Tongue (tissue), 3 donors: ENCODE measurements at places on chromosomes 6 and 20. TPM values are rescaled to one million over a fixed set of nuclear protein-coding genes. Genes with fewer than 3 reads are reported as not detected.
A peak's percentile ranks its signal among the peaks of the same experiment; 100 is the strongest.

DNA sequence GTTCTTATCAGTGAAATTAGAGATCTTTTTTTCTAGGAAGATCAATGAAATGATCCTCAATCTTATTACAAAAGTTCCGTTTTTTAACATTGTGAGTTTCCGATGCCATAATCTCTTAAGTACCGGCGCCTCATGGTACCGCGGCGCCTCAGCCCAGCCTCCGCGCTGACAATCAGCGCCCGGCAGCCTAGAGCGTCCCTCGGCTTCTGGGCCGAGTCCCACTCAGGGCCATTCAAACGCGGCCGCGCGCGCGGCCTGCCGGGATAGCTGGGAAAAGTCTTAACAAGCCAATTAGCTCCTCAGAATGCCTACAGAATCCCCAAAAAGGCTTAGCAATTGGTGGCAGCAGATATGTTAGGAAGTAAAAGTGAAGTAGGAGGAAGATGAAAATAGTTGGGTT is 204.8 kb downstream of the ADGB start:
- DNase-seq = peak; percentile 16

- DNase-seq = no peak
Observed at GRCh38 chr6:29014729-29015608, 9.9 kb upstream of the ZNF311 start.

CFAP206 gene
- total RNA-seq = 2.1 TPM

RIPOR2 gene
- total RNA-seq = 21.3 TPM

- no peak for DNase-seq
Observed at GRCh38 chr6:144955859-144956258, 670.7 kb downstream of the UTRN start.

HLA-B gene
- 451 TPM for total RNA-seq

DNA sequence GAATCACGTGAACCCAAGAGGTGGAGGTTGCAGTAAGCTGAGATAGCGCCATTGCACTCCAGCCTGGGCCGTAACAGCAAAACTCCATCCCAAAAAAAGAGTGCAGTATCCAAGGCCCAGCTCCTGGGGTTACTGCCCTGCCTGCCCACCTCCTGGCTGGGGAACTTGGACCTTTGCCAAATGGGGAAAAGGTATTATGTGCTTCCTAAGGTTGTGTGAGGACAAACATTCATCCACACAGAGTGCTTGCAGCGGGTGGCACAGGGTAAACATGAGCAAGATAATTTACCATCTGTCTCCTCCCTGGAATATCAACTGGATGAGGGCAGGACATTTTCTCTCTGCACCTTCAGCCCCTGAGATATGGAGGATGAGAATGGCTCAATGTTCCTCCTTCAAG is 94.9 kb upstream of the POPDC3 start:
- no peak for DNase-seq

DNA sequence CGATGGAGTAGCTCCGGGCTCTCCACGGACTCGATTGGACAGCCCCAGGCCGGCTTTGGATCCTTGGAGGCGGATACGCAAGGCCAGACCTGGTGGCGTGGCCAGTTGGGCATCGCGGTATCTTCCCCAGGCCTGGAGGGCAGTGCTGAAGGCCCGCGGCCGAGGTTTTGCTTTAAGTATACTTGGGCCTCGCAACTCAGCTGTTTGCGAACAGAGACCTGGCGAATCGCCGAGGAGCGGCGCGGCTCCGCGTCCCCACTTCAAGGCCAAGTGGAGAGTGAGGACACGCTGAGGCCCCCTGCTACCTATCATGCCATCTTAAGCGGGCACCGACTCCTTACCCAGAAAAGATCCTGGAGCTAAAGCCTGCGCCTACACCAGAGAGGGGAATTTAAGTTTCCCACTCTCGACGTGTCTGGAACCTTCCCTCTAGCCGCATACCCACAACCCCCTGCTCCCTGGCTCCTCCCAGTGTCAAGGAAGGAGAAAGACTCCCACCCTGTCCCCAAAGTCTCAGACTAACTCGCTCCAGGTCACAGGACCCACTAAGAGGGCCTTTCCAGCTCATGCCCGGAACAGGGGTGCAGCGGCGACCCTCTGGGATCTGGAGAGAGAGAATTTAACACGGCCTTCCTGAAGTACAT is 4.1 kb downstream of the LINC00237 start:
- DNase-seq = no peak

RAET1G gene
- total RNA-seq = 1.1 TPM

GRCh38 chr20:42576167-42576566 is 613.5 kb downstream of the PTPRT start:
- DNase-seq = peak; percentile 85

DNA sequence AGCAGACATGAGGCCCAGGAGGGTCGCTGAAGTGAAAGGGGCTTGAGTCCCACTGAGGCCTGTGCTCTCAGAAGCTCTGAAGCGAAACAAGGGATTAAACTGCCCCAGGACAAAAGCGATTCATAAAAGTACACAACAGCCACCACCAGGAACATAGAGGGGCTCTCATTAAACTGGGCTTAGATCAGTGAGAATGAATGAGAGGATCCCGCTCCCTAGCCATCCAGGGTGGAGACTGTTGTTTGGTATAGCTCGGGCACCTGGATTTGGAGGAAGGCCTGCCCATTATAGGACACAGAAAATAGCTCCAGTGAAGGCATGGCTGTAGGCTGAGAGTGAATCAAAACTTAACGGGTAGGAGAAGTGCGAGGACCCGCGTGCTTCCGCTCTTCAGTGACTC is 91.6 kb upstream of the TAB2 start:
- no peak for DNase-seq
